ENCODE measurements at places on chromosomes 13 and 19.
A peak's percentile ranks its signal among the peaks of the same experiment; 100 is the strongest.

DNA sequence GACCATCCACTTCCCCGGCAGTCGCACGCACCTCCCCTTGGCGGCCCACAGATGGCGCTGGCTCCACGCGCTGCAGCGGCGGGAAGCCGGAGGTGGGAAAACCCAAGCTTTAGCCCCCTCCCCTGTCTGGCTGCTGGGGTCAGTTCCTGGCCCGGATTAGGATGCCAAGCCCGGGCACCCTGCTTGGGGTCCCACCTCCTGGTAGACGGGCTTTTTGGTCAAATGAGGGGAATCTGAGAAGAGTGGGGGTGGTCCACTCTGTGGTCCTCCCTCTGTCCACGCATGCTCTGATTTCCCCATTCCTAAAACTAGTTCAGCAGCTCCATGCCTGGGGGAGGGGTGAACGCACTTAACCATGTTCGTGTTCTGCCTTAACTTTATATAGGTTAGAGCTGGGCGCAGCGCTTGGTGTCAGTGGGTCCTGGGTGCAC, 8.1 kb upstream of the ADGRE2 start:
- peak; percentile 63 for DNase-seq

DNA sequence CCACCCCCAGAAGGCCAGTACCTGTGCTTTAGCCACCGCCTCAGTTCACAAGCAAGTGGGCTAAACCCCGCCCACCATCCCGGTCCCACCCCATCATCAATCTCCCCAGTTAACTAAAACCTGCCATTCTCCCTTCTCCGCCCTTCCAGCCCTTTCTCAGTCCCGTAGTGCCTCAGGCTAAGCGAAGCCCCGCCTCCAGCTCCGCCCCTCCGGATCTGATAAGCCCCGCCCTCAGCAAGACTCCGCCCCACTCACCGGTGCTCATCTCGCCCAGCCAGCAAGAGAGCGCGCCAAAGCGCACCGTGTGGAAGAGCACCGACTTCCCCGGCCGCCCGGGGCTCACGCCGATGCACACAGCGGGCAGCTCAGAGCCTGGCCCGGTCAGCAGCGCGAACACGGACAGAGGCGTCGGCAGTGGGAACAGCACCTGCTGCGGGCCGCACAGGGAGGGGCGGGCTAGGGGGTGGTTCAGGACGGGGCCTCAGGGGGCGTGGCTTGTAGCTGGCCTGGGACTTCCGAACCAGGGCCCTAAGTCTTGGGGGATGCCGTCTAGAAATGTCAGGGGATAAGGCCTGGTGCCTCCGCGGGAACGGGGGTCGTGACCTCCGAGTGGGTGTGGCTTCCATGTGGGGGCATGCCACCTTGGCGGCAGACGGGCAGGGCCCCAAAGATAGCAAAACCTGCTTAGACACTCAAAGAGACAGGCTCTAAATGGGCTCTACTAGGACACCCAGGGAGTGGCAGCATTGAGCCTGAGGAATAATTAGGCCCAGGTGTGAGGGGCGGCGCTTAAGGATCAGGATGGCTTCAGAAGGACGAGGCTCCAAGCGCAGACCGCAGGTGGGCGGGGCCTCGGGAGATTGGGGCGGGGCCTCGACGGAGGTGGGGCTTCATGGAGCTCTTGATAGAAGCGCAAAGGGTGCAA, 21.4 kb downstream of the MAP4K1 start:
- peak; percentile 80 for DNase-seq

DNA sequence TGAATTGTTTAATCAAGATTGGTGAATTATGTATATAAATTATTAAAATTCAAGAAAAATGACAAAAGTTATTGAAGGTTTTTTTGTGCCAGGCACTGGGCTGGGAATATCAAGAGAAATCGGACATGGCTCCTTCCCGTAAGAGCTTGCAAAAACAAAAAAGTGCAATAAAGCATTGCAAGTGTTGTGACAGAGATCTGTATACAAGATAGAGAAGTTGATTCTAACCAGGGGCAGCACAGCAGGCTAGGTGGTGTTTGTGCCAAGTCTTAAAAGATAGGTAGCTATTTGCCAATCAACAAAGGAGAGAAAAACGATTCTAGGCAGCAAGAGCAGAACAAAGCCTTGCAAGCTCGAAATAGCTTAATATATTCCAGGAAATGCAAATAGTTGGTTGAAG, 123.7 kb upstream of the WASF3 start:
- no peak for DNase-seq

- DNase-seq = no peak
Measured at GRCh38 chr13:24890256-24890655, 126.3 kb downstream of the RNF17 start.
